ENCODE measurements at places on chromosomes 6 and 20.

DNA sequence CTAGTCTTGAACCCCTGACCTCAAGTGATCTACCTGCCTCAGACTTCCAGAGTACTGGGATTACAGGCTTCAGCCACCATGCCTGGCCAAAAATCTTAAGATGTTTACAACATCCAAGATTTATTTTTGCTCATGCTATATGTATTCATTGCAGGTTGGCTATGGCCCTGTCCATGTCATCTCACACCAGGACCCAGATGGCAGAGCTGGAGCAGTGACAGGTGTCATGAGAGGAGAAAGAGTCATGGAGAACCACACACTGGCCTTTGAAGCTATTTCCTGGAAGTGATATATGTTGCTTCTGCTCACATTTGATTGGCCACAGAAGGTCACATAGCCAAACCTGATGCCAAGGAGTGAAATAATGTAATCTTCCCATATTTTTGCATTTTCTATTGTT is 13.8 kb upstream of the DDR1 start:
- no peak for DNase-seq

GRCh38 chr6:84605298-84605697 is 159.1 kb downstream of the TBX18 start:
- no peak for DNase-seq

- DNase-seq, result no peak
Measured at GRCh38 chr20:19929481-19930145, 87.5 kb upstream of the NAA20 start.

DNA sequence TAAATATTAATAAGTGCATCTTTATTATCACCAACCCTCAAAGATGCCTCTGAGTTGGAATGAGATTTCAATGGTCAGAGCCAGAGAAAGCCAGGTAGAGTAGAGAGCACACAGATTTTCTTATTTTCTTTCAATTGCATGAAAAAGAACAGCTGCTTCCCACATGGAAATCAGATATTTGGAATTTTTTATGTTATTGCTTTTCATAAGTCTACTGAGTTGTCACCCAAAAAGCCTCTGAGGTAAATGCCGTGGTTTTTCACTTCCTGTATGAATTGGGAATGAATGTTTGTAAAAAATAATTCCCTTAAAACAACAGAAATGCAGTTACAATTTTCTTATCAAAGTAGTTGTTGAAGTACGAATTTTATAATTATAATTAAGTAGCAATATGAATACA is 563.1 kb downstream of the RFPL4B start:
- DNase-seq, result no peak

DNA sequence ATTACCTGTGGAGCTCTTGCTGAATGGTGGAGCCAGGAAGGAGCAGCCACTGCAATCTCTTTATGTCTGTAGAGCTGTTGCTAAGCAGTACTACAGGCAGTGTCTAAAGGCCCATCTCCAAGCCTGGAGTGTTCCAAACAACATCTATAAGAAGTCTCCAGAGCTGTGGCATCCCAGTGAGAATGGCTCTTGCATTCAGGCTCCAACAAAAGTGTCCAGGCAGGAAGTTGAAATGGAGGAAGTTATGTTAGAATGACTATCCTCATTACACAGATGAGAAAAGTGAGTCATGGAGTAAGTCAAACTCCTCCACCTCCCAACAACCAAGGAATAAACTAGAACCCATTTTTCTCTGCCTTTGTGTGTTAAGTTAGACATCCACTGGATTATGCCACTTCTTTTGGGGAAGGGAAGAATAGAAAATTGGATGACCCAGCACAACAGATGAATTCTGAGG is 288.5 kb upstream of the STXBP5 start:
- no peak for DNase-seq

GRCh38 chr20:26324177-26324576 is 627.5 kb upstream of the ZNF337 start:
- DNase-seq, result no peak

DNA sequence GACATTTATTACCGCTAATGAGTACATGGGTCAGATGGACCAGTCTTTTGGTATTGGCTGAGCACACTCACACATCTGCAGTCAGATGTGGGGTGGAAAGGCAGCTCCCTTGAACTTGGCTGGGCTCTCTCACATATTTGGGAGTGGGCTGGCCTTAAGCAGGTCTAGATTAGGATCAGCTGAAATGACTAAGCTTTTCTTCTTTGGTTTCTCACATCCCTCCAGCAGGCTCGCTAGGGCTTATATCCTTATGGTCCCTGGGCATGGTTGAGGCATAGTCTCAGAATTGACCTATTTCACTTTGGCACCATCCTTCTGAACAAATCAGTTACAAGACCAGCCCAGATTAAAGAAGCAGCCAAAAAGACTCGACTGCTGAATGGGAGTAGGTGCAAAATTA is 14.4 kb upstream of the PLCB1 start:
- no peak for DNase-seq

- no peak for DNase-seq
Measured at GRCh38 chr6:44061375-44062104, 65.7 kb downstream of the MRPL14 start.

DNA sequence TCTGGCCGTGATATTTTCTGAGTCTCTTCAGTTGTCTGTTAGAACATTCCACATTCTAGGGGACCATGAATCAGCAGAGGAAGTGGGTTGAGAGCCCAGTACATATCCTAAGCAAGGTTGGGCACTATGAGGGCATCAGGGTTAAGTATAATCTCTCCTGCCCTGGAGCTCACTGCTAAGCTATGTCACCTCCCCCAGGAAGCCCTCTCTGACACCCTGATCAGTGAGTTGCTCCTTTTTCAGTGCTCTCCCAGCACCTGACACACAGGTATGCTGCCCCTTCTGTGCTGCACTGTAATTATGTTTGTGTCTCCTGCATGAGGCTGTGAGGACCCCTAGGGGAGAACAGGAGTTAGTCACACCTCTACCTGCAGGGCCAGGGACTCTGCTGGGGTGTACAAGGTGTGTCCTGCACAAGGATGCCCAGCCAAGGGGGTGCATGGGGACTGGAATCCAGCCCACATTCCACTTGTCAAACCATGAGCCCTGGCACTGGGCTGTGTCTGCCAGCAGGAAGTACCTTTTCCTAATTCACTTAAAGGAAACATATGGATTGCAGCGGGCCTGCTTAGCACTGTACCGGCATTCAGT is 3.9 kb downstream of the RAB44 start:
- DNase-seq, result peak; percentile 69

DNA sequence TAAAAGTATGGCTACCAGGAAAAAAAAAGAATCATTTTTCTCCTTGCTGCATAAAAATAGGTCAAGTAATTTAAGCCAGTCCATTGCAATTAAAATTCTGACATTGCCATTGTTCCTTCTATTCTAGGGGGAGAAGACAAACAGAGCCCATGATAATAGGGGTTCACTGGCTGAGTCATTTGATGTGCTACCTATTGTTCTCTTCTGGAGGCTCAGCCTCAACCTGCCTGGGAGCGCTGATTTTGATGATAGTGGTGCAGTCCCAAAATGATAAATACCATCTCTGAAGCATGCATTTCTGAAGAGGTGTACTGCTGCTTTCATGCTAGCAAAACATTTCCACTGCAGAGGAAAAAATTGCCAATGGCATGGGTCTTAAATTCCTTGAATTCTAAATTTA is 5.8 kb downstream of the CITED2 start:
- DNase-seq, result no peak

DNA sequence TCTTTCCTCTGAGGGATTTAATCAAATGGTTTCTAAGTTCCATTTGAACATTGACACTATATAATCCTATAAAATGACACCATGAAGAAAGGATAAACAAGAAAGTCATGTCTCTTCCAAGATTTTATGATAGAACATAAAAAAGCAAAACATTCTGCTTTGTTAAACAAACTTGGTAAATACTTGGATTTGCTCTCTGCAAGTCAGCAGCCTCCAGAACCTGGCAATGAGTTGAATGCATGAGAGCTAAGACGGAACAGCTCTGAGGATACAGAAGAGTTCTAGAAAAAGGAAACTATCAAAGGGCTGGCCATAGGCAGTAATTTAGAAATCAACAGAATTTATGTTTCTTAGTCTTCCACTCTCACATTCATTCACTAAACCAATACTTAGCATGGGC is 656.0 kb upstream of the ID4 start:
- DNase-seq, result no peak

DNA sequence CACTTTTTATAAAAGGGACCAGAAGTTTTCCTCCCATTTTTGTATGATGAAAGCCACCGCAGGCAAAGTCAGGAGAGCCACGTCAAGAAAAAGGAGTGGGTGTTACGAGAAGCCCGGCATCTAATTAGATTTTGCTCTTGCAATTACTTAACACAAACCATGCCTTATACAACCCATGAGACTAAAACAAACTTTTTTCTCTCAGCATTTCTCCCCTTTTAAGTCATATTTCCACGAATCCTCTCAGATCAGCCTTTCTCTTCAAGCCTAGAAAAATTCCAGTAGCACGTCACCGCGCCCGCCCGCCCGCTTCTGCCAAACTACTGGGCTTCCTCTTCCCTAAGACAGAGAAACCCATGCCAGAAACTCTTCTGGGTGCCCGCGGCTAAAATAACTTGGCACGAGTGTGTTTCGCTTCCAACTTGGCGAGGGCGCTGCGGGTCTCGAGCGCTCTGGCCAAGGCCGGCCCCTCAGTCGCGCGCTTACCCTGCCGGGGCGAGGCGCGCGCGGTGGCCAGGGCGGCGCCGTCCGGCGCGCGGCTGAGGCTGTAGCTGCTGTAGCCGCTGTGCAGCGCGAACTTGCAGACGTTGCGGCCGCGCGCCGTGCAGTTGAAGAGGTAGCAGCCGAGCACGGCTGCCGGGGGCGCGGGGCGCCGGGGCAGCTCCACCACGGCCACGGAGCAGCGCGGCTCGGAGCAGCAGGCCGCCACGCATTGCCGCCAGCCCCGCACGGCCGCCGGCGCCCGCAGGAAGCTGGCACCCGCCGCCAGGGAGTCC is 1.0 kb downstream of the LRP11 start:
- DNase-seq, result peak; percentile 89

DNA sequence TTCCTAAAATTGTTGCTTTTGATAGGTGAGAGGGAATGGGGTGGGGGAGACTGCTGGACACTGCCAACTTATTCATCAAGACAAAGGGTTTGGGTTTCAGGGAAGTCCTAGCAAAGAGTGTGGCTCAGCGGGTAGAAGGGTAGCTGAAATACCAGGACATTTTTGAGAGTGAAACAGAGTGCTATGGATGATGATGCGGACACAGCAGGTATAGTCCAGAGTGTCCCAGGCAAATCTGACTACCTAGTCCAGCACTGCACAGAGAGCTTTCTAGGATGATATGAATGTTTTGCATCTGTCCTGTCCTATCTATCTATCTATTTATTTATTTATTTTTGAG is 154.3 kb downstream of the BCAS1 start:
- DNase-seq, result no peak

- no peak for DNase-seq
Measured at GRCh38 chr20:19056909-19057308, 155.5 kb upstream of the SLC24A3 start.

DNA sequence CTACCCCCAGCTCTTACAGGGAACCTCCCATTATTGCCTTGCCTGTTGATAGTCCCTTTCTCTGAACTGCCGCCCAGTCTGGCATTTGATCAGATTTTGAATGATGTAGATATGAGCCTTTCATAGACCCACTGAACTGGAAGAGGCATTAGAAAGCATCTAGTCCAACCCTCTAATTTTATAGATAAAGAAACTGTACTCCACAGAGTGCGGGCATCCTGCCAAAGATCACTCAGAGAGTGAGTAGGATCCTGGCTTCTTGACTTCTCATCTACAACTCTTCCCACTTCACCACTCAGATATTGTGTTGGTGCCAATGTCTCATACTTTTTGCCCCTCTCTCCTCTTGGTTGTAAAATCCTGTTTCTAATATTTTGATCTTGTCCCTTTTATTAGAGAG is 179.2 kb upstream of the BMP2 start:
- no peak for DNase-seq

- no peak for DNase-seq
Measured at GRCh38 chr6:134034961-134035822, 17.2 kb downstream of the SLC2A12 start.

GRCh38 chr6:28597217-28597835 is 71.6 kb downstream of the GPX5 start:
- peak; percentile 61 for DNase-seq

GRCh38 chr20:59135093-59135492 is 28.5 kb upstream of the ZNF831 start:
- DNase-seq, result no peak

DNA sequence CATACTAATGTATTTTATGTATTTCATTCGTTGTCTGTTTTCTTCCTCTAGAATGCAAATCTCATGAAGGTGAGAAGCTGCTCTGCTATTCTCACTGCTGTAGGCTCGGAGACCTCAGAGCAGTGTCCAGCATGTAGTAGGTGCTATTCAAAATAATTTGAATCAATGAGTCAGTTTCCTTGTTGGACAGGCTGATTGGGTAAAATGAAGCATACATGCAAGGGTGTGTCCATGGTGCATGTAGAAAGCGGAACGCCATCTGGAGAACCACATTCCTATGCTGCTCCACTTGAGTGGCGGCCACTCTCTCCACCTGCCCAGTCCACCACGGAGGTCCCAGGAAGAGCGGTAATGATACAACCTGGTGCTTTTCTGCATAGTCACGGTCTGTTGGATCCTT is 412.1 kb downstream of the QKI start:
- DNase-seq, result no peak

DNA sequence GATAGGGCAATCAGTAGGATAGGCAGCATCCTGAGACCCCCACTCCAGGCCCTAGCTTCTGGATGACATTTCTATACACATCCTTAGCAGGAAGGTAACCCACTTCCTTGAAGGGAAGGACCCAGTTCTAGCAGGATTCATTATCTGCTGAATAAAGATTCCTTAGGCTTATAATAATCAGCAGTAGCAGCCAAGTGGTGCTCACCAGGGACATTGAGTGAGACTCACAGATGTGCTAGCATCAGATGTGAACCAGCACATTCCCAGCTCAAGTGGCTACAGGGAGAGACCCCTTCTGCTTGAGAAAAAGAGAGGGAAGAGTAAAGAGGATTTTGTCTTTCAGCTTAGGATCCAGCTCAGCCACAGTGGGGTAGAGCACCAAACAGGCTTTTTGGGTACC is 244.8 kb upstream of the UFL1 start:
- no peak for DNase-seq

DNA sequence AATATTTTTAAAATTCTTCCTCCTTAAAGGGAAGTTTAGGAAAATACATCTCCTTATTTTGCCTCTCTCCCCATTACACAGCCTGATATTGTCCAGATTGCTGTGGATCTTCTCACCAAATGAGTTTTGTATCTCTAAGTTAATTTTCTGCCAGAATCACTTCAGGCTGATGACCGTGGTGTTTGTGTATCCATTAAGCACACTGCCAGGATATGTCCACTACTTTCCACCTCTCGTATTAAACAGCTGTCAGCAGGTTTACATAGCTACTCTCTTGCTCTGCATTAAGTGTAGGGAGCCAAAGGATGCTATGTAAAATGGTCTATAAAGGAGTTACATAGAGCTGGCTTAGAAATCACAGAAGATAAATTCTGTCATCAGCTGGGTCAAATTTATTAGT is 201.1 kb downstream of the ZFAND3 start:
- no peak for DNase-seq

Measured in PC-9 (cell line).